ENCODE measurements at places on chromosomes 5 and 9. TPM values are rescaled to one million over a fixed set of nuclear protein-coding genes. Genes with fewer than 3 reads are reported as not detected.
A peak's percentile ranks its signal among the peaks of the same experiment; 100 is the strongest.

Gene ARHGEF39
- total RNA-seq = 1.2 TPM

Gene GFPT2
- 47.9 TPM for total RNA-seq

Gene NPR3
- total RNA-seq = 14.7 TPM

GRCh38 chr9:110536822-110537221, 42.7 kb downstream of the SVEP1 start:
- DNase-seq = no peak

- DNase-seq = no peak
These were observed 301 bp upstream of the IL4 start for GRCh38 chr5:132673488-132673887.

Gene CDH9
- total RNA-seq = not detected

DNA sequence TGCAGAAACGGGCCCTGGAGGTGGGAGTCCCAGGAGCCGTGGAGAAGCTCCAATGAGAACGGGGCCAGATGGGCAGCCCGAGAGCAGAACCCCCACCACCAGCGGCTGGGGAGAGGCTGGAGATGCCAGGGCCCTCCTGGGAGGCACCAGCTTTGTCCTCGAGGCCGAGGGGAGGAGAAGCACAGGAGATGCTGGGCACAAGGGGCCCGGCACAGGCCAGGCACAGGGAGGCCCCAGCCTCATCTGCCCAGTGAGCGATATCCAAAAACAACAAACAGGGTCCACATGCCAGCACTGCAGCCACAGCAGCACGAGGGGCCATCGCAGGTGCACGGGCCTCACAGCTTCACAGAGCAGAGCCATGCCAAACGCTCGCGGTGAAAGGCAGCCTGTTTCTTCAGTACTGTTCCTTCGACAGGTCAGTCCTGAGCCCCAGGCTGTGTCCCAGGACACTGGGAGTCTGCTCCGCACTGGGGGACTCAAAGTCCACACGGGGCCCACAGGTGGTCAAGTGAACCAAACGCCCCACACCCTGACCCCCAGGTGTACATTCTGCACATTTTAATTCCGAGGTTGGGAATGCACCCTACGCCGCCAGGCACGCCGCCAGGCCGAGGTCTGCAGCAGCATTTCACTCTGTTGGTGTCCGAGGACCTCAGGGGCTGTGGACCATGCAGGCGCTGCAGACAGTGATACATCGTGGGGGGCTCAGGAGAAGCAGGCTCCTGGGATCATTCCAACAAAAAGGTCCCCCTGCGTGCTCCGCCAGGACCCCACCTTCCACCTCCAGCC, 9.5 kb downstream of the LPCAT1 start:
- peak; percentile 85 for DNase-seq

GRCh38 chr5:117131876-117132275, 557.3 kb upstream of the SEMA6A start:
- no peak for DNase-seq

DNA sequence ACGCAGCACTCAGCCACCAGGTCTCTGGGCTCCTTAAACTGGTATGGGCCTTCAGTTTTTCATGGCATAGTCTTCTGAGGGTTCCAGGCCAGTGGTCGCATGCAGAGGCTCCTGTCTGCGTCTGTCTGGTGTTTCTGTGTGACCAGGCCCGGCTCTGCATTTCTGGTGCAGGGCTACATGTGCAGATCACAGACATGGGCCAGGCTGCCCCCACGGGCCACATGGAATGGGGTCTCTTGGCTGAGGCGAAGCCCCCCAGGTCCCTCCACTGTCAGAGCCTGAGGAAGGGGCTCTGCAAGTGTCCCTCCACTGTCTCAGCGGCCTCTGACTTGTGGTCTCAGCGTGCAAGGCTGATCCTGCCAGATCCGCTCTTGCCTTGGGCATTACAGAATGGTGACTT, 15.6 kb upstream of the CARD19 start:
- DNase-seq = peak; percentile 62

Measured in vagina (tissue), 2 donors.